ENCODE measurements at places on chromosomes 11 and 22. TPM values are rescaled to one million over a fixed set of nuclear protein-coding genes. Genes with fewer than 3 reads are reported as not detected.

The SLC22A8 gene
- total RNA-seq, result not detected

The CREB3L1 gene
- total RNA-seq, result not detected

The CADM1 gene
- total RNA-seq, result 28.2 TPM

The P2RY2 gene
- total RNA-seq, result not detected

The YAP1 gene
- 16.8 TPM for total RNA-seq

The SLC5A1 gene
- total RNA-seq, result not detected

The LRRC74B gene
- total RNA-seq, result not detected

- DNase-seq, result no peak
These were observed 82.4 kb upstream of the BIRC3 start for GRCh38 chr11:102234779-102235439.

DNA sequence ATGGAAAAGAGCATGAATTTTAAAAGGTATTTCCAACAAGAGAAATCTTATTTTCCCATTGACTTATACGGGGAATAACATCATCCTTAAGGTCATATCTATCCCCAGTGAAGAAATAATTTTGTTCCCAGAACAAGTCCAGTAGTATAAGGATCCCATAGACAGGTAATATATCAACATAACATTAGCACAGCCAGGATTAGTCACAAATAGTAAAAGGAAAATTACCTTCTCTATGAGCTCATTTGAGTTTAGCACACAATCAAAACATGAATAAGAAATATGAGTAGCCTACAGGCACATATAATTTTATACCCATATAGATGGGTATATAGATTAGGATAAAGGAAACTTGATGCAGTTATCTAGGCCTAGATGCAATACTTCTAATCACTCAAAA, 2.8 kb upstream of the OR52K1 start:
- DNase-seq, result no peak

DNA sequence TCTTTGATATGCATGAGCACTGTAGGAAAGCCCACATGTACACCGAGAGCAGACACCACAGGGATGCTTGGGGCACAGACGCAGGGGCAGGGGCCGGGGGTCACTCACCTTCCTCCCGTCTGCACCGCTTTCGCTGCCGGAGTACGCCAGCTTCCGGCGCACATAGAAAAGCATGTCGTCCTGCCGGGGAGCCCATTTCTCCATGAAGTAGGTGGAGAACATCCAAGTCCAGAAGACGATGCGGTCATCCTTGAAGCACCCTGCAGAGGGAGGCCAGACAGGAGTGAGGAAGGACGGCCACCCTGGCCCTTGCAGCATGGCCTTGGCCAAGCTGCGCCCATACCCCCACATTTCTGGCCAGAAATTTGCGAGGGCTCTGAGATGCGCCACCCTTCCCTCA, 28.8 kb downstream of the KIAA0930 start:
- DNase-seq, result no peak

GRCh38 chr11:102955624-102956023, at the start of gene MMP13:
Gene MMP13 (minus strand): TSS chr11:102955732. CDS start chr11:102955705, 27 bp downstream.
- no peak for DNase-seq

DNA sequence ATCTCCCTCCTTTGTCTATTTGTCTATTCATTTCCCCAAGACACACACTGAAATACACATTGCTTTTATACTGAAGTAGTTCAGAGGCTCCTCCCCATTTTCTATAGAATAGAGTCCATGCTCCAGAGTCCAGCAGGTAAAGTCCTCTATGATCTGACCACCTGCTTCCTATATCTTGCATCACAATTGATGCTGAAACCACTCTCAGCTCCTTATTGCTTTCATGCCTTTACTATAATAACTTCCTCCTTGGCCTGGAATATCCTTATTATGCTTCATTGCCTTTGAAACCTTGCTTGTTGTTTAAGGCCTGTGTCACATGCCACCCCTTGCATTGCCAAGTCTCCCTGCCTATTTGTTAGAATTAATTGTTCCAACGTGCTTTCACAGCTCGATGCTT, 12.6 kb downstream of the OR6Q1 start:
- no peak for DNase-seq

DNA sequence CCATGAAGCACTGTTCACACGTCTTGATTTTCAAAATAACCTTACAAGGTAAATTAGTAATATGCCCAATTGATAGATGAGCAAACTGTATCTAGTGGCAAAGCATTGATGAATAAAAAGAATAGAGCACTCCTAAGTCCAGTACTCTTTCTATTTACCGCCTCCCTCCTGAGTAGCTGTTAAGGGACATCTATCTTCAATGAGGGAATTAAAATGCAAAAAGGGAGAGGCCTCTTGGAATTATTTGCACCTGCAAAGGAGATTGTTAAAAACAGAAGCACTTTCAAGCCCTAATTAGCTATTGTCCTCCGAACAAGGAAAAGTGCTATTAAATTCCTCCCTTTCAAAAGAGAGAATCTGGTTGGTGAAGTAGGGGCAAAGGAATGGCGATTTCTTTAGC, 6.8 kb upstream of the GALNT18 start:
- no peak for DNase-seq

- no peak for DNase-seq
These were observed 117.5 kb upstream of the ALX4 start for GRCh38 chr11:44427432-44427831.

- DNase-seq, result peak; percentile 73
These were observed 34.3 kb upstream of the MICAL2 start for GRCh38 chr11:12075822-12076821.

- DNase-seq, result no peak
These were observed 45.4 kb upstream of the CFAP300 start for GRCh38 chr11:102001657-102002338.

Data from Caki2 (cell line).